ENCODE measurements at places on chromosomes 12 and 14. TPM values are rescaled to one million over a fixed set of nuclear protein-coding genes. Genes with fewer than 3 reads are reported as not detected.

DNA sequence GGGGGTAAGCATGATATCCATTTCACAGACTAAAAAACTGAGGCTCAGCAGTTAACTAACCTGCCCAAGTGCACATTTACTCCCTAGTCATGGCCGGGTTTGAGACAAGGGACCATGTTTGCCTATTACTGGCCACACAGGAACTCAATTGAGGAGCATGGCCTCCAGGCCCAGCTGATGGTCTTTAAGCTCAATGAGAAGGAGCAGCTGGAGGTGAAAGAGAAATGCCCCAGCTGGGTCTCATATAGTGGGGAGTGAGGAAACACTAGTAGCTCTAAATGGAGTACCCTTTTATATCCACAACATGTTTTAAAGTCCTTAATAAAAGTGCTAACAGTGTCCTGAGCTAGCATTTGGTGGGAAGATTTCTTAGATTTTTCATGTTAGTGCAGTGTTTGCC lies 1.6 kb downstream of the TDP1 start:
- DNase-seq = no peak

HPD gene
- total RNA-seq = not detected

TAS2R46 gene
- total RNA-seq = 1.1 TPM

CLEC4C gene
- not detected for total RNA-seq

GPX2 gene
- total RNA-seq = not detected

SLC25A29 gene
- total RNA-seq = 7.9 TPM

DNA sequence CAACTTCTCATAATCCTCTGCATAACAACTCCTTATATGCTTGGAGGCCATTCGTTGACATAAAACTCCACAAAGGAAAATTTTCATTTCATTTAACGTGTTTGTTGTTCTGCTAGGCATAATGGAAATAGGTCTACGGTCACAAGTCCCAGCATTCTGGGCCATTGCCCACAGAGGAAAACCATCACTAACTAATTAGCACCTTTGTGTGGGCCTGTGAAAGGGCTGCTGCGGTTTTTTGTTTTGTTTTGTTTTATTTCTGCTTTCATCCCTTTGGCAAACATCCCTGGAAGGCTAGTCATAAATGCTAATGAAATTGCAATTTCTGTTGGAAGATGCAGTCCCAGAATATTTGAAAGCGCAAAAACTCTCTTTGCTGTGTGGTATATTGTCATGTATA lies 180.3 kb downstream of the RMST start:
- DNase-seq = no peak

GRCh38 chr12:132804426-132804861 lies 24.2 kb downstream of the GOLGA3 start:
- no peak for DNase-seq

DNA sequence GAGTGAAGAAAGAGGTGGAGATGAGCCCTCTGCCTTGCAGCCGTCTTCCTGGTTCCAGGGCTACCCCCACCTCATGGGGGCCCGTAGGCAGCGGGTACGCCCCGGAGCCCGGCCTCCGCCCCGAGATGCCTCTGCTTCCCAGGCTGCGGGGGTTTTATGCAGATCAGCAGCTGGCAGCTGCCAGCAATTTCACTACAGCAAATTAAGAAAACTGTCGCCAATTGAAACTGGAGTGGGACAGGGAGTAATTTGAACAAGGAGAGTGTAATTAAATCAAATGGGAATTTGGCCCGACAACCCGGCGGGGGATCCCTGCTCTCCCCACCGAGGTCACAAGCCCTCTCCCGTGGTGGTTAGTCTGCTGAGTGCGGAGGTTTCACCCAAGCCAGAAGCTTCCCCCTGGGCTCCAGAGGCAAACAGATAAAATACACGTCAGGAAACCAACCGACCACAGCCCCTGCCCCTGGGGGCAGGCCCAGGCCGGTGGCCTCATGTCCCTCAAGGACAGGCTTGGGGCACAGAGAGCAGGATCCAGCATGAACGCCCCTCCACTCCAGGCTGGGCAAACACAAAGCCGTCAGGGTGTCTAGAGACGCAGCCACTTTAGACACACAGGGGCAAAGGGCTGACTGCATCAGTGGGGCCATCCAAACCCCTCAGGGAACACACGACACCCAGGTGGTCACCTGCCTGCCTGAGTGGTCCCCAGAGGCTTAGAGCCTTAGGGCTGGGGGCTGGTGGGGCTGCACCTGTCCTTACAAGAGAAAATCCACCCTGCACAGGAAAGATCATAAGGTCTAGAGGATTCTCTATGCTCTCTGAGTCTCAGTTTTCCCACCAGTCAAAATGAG lies 53.8 kb downstream of the TESC start:
- no peak for DNase-seq

DNA sequence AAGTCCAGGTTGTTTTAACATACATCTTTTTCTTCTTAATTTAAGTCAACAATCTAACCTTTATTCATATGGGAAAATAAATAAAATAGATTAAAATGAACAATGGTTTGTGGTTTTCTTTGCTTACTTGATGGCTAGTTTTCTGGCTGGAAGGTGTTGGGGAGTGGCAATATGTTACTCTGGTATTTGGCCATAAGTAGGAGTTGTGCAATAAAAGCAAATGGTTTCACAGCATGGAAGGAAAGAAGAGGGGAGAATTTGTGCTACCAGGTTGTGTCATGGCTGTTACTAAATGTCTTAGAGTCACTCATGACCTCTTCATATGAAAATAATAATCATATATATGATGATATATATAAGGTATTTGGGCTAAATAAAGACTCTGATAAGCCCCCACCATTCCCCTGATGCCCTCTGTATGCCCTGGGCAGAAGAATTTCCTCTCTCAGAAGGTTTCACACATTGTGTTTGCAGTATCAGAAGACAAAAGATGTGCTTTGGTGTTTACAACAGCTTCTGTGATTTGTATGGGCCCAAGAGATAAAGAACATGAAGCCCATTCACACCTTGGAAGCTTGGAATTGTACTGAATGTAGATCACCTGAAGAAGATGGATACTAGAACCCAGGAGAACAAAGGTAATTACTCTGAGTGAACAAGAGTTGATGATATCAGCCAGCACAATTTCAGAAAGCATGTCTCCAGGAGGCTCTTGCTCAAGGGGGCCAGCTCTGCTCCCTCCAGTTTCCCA lies 160.9 kb downstream of the ALG10B start:
- no peak for DNase-seq

DNA sequence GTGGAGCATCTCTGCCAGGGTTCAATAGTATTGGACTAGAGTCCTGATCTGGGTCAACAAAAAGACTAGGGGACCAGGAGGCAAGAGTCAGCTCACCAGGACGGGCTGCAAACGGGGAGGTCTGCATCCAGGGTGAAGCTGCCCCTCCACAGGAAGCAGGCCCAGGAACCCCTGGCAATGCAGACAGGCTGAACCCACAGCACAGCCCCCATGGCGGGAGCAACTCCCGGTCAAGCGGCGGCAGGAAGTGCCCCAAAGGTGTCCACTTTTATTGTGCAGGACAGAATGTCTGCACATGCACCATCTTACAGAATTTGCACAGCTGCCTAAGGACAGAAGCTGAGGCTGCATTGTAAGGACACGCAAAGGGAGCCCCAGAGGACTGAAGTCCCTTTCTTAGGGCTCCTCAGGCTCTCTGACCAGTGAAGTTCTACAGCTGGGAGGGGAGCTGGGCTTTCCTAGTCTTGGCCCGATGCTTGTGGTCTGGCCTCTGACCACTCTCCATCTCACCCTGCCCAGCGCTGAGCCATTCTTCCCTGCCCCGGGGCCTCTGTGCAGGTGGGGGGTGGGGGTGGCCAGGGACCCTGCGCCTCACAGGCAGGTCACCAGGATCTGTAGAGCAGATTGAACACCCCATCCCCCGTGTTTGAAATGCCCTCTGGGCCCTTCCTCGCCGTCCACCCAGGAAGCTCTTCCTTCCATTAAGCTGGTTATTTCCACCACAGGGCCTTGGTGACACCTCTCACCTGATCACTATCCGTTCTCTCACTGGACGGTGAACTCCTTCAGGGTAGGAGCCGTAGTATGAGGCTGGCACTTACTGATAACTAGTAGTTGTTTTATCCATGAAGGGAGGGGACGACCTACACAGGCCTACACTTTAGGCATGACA lies 75.9 kb downstream of the NINJ2 start:
- no peak for DNase-seq

FGF6 gene
- not detected for total RNA-seq

GRCh38 chr14:81562818-81563217 lies 29.2 kb upstream of the SEL1L start:
- no peak for DNase-seq

GRCh38 chr12:29201296-29201695 lies 52.2 kb downstream of the FAR2 start:
- no peak for DNase-seq

KRT7 gene
- not detected for total RNA-seq

GRCh38 chr14:83706231-83706954 lies 1823.6 kb upstream of the FLRT2 start:
- DNase-seq = no peak

GPRC5D gene
- not detected for total RNA-seq

DNA sequence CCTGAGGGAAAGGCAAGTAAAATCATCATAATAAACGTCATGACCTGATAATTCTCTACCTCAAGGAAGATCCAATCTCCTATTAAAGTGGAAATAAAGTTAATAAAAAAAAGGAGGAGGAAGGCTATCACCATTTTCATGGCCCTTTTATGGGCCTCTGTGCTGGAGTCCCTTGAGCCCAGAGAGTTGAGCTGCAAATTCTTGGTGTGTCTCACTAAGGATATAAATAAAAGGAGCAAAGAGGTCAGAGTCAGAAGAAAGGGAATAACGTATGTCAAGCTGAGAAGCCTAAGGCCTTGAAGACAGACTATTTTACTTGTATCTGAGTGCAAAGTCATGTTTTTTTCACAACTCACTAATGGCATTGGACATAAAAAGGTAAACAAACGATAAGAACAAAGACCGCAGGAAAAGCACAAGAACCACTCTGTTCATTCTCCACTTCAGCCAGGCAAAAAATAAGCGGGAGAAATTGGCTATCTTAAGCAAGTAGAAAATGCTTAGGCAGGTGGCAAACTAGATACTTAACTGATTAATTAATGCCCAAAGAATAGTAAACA lies 12.0 kb upstream of the SMIM10L1 start:
- no peak for DNase-seq

COA8 gene
- total RNA-seq = 29.2 TPM

DNA sequence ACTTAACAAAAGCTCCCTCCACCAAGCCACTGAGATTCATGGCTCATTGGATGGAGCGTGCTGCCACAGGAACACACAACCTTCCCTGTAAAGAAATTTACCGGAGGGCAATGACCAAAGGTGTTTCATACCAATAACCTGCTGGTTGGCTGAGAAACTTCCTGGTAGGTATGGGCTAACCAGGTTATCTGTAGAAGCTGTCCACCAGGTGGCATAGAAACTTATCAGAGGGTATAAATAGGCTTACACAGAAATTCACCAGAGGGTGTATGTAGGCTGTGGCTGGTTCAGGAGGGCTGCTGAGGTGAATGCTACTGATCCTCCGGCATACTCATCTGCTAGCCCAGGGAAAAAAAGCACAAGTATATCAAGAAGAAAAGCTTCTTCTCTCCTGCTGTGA lies 27.1 kb upstream of the MTERF2 start:
- peak; percentile 36 for DNase-seq

DNA sequence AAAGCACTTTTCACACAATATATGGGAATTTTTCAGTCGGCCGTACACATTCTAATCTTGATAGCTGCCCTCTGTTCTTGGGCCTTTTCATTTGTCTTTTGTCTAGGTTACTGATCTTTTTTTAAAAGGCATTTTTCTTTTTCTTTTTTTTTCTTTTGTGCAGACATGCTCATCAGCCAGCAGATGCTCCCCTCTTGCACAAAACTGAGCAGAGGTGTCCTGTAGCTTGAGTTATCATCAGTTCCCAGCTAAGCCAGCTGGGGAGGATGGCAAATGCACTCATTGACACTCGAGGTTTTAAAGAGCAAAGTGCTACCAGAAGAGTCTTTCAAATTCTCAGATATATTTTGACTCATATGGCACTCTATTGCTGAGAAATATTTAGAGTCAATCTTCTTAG lies 913.9 kb upstream of the SEL1L start:
- no peak for DNase-seq

- DNase-seq = no peak
Observed at GRCh38 chr14:103101257-103101962, 6.9 kb downstream of the EXOC3L4 start.

PPM1A gene
- total RNA-seq = 48.2 TPM

GRCh38 chr12:55777856-55778255 lies 34.9 kb downstream of the GDF11 start:
- no peak for DNase-seq

DNA sequence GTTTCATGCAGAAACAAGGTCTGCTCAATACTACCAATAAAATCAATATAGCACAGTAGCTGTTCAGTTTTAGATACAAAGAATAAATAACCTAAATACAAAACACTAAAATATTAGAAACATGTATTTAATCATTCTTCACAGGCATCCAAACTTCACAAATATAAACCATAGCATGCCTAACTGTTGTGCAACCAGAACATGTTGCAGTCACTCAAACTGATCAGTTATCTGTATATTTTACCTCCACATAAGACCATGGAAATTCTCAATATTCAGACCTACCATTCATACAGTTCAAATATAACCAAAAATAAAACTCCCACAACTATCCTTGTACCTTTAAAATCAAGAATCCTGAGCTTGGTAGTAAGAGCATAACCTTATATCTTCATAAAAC lies 83.1 kb upstream of the PAWR start:
- no peak for DNase-seq

GRCh38 chr12:49675137-49675536 lies 32.1 kb downstream of the FMNL3 start:
- no peak for DNase-seq

DNA sequence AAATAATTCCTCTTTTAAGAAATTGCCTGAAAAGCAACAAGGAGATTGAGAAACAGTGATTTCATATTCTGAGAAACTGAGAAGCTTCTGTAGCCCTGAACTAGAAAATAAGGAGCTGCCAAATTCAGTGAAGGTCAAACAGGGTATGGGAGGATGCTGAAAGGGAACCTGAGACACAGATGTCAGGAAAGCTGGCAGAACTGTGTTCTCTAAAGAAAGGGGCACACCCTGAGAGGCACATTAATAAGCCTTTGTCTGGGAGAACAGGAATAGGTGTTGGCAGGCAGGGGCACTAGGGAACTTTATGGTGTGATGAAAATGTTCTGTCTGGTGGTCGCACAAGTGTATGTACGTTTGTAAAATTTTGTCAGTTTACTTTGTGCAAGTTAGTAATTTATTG lies 29.6 kb downstream of the VRK1 start:
- no peak for DNase-seq

DNA sequence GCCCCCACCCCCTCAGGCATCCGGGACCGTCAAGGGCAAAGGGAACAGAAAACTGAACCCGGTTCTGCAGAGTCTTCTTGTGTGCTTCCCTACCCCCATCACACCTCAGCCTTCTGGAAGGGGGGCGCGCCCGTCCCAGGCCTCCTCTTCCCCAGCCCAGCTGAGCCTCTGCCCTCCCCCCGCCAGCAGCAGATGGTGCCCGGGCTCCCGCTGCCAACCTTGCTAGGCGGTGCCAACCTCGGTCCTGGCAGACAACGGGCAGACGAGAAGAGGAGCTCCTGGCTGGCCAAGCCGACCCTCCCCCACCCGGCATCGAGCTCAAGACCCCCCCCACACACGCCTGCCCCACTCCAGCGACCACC lies 8.7 kb downstream of the STAC3 start:
- DNase-seq = no peak

- DNase-seq = no peak
Observed at GRCh38 chr12:94586589-94587259, 63.6 kb downstream of the TMCC3 start.

OR11H6 gene
- not detected for total RNA-seq

Measured in CD4-positive, alpha-beta memory T cell (primary cell).